ENCODE measurements at places on chromosomes 2 and 18.

DNA sequence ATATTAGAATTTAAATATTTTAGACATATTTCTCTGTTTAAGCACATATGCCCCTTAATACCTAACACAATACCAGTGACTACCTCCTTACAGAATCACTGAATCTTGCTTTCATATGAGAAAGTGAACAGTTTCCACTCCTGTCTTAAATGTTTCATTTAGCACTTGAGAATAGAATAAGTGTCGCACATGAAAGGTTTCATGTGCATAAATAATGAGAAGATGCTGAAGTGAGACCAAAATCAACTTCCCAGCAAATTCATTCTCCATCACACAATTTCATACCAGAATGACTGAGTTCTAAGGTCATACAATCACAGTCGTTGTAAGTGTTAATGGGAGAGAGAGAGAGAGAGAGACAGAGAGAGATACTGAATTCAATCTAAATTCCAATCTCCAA, 51.2 kb downstream of the ATIC start:
- no peak for DNase-seq

GRCh38 chr2:204260162-204260877, 285.0 kb upstream of the PARD3B start:
- DNase-seq: peak; percentile 83

GRCh38 chr2:102301867-102302362, 9.4 kb upstream of the IL1RL1 start:
- DNase-seq: peak; percentile 80

DNA sequence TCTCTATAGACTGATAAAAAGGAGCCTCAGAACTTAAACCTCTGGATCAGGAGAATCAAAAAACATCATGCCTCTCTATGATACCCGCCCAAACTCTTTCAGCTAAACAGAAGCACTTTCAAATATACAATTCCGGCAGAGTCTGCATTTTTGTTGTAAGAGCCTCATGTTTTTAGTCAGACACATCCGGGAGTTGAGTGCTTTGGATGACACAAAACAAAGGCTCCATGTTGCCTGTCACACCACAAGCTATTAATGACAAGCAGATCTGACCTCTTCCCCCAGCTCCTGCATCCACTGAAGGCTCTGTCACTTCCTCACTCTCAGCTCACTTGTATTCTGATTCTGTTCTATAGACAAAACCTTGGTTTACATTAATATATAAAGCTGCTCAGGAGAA, 33.2 kb downstream of the SLC38A11 start:
- no peak for DNase-seq

DNA sequence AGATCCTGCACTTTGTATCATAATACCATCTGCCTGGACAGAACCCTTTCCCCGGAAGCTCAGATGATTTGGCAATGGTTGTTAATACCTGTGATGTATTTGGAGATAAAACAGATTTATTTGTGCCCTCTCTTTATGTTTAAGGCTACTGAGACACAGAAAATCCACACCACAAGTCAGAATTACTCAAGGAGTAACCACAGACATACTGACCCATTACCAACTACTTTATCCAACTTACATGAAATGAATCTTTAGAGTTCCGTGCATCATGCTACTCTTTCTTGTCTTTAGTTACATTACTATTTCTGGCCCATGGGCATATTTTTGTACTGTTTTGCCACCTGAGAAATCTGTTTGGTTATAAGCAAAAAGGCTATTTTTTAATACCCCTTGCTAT, 384.0 kb downstream of the STK39 start:
- DNase-seq: no peak

DNA sequence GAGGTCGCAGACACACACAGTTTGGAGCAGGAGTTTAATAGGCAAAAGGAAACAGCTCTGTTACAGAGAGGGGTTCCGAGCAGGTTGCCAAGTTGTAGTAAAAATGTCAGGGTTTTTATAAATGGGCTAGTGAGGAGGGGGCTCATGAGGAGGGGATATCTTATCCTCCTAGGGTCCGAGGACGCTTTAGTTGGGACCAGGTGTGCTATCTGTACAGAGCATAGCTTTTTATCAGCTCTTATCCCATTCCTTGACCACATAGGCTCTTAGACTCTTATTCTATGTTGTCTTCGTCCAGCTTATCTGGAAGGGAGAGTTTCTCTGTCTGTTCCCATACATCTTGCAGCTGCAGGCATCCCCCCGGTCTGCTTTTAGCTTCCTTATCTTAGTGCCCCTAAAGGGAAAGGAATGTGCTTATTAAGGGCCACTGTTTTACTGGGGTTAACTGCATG, 44.7 kb downstream of the PDK1 start:
- DNase-seq: no peak

DNA sequence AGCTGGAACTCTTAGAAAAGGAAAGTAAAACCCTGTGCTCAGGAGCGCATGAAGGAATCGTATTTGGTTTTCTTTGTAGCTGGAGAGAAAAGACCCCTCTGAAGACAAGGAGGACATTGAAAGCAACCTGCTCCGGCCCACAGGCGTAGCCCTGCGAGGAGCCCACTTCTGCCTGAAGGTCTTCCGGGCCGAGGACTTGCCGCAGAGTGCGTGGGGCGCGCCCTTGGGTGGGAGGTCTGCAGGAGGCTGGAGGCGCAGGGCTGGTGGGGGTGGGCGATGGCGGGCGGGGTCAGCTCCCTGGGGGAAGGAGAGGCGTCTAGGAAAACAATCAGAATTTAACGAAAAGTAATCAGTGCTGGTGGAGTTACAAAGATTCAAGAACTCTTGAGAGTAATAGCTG, 72.8 kb downstream of the DYSF start:
- no peak for DNase-seq

GRCh38 chr2:216757532-216757931, 62.2 kb upstream of the IGFBP5 start:
- peak; percentile 11 for DNase-seq

- no peak for DNase-seq
Measured at GRCh38 chr2:129436809-129437208, 542.7 kb upstream of the RAB6C start.
